Aorta (tissue), 5 donors: ENCODE measurements at places on chromosomes 2 and 18. TPM values are rescaled to one million over a fixed set of nuclear protein-coding genes. Genes with fewer than 3 reads are reported as not detected.

The ZNG1B gene
- total RNA-seq: 35.3 TPM

The PLB1 gene
- 16.3 TPM for total RNA-seq

The UGT1A10 gene
- total RNA-seq: not detected

The RAMP1 gene
- total RNA-seq: 230 TPM

The TMEM200C gene
- total RNA-seq: 0.06 TPM

The LBX2 gene
- total RNA-seq: 0.87 TPM

The DUSP19 gene
- total RNA-seq: 8.1 TPM

The DLGAP1 gene
- total RNA-seq: 6.2 TPM

The FEV gene
- total RNA-seq: not detected

The PAX8 gene
- 0.45 TPM for total RNA-seq

The CRYGD gene
- not detected for total RNA-seq

The DYNC2LI1 gene
- 8.8 TPM for total RNA-seq

The ANKMY1 gene
- 10.4 TPM for total RNA-seq

The TUBB8B gene
- not detected for total RNA-seq

The CXCR4 gene
- 23.7 TPM for total RNA-seq

The FAM210A gene
- 12.2 TPM for total RNA-seq

The EMILIN1 gene
- 200 TPM for total RNA-seq

DNA sequence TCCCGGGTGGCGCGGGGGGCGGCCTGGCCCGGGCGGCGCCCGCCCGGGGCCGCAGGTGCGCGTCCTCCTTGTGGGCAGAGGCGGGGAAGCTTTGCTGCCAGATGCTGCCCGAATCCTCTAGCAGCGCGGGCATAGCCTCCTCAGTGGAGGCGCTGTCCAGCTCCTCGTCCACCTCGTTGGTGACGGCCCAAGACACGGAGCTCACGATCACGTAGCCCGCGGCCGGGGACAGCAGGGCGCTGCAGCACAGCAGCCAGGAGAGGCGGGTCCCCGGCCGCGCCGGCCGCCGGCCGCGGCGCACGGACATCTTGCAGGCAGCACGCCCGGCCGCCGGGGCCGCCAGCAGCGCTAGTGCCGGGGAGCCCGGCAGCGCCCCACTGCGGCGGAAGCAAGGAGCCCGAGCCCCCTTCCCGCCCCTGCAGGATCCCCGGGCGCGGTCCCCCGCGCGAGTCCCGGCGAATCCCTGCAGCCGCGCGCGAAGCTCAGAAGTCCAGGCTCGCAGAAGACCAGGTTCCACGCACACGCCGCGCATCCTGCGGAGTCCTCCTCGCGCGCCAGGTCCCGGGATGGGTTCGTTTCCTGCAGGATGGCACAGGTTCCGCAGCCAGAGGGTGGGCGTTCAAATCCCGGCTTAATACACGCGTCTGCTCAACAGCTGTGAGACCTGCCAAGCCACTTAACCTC is at the start of gene CREG2:
Gene CREG2 (minus strand): TSS at position 353 of the 684 bp plus-strand sequence. CDS start 46 bp downstream, at position 307.
- DNase-seq: peak; percentile 85

- DNase-seq: no peak
These were observed 147.1 kb downstream of the CCBE1 start for GRCh38 chr18:59550174-59550516.

- no peak for DNase-seq
These were observed 1228.7 kb upstream of the DDX18 start for GRCh38 chr2:116585669-116586327.

- no peak for DNase-seq
These were observed 23.8 kb upstream of the SLC20A1 start for GRCh38 chr2:112621790-112622527.

GRCh38 chr2:86189782-86190416 is 5.4 kb downstream of the IMMT start:
- no peak for DNase-seq

DNA sequence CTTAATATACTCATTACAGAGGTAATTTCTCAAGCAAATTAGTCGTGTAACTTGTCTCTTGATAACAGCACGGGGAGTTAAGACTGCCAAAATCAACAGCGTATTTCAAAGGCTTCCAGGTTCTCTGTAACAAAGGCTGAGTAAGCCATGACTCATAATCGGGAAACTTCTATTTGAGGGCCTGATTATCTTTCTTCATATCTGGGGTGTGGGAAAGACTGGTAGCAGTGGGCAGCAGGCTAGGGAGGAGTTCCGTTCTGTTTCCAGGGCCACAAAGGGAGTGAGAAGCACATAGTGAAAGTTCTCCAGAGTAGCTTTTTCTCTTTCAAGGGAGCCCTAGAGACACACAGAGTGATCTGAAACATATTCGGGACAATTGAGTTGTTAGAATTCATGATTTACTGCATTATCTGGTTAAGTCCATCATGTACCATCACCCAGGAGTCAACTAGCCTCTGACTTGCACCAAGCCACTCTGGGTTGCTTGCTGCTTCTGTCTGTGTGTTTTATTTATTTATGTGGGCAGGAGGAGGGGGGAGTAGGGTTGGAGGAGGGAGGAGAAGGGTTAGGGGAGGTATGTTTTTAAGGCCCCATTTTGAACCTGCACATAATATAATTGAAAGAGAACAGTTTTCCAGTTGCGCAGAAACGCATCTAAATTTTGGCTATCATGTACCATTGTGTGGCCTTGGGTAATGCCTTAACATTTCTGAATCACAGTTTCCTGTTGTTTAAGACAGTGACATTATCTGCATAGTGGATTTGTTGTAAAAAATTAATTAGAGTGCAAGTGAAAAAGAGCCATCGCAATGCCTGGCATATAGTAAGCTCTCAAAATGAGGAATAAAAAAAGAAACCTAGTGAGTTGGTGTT is 80.5 kb upstream of the ITPRID2 start:
- no peak for DNase-seq

DNA sequence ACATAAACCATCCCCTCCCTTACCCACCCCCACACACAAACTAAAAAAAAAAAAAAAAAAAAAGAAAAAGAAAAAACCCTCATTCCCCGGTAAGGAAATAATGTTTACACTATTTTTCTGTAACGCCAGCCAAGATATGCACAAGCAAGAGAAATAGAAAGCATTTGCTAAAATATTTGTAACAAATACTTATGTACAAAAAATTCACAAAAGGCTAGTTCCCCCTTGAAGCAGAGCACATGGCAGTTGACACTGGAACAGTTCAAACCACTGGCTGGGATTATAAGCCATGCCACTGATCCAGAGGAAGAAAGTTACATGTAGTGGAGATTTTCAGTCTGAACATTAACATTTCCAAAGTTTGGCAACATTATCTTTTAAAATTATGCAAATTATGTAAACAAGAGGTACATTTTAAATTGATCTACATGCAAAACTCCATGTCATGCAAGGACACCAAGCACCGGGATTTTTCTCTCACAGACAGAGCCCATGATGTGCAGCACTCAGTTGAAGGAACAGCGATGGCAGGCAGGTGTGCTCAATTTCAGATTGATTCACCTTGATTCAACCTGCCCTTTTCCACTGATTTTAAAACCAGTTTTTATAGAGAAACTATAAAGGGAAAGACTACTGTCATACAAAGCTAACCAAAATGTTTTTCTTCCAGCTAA is 21.4 kb downstream of the PNO1 start:
- DNase-seq: no peak

DNA sequence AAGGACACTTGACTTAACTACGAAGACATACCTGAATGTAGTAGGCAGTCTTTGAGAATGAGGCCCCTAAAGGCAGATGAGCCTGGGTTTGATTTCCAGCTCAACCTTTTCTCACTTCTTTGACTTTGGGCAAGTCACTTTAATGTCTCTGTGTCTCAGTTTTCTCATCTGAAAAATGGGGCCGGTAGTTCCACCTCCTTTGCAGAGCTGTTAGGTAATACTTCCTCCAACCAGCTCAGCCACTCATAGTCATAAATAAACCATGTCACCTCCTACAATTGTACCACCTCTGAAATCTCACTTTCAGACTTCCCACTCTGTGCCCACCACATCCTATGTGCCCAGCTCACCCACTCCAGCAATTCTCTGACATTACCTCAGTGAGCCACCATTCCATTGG is 10.4 kb downstream of the ARHGAP25 start:
- DNase-seq: no peak

DNA sequence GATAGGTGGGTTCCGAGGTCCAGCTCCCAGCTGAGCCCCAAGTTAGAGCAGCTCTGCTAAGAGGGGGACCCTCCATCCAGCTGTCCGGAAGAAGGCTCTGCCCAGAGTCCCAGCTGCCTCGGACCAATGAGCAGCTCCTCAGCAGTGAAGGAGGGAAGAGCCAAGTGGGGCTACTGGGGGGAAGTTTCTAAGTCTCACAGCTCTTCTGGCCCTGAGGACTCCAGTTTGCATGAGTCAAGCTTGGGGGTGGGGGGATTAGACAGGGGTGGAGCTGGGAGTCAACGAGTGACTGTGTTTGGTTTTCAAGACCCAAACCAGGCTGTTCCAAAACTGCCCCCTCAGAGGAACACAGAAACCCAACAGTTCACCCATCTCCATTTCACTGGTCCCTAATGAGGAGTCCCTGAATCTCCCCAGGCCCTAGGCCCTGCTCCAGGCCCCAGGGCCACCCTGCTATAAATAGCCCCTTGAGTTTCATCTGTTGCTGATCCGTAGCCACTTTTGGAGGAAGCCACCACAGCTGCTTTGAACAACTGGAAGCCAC is 100.9 kb downstream of the TNS1 start:
- DNase-seq: no peak

- DNase-seq: no peak
These were observed 23.6 kb downstream of the MALT1 start for GRCh38 chr18:58694720-58695468.

DNA sequence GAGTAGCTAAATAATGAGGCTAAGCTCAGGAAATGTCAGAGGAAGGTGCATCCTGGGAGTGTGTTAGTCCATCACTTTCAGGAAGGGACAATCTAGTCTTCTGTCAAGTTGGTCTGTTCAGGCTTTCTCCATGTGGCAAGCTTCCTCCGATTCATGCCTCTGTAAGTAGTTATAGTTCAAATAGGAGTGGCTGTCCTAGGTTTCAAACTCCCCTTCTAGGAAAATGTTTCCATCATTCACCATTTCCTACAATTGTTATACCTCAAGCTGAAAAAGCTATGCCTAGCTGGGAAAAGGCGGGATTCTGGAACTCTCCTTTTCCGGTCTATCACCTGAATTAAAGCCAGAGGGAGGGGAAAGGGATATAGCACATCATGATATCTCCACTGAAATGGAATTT is 287.7 kb upstream of the ZSWIM2 start:
- no peak for DNase-seq

GRCh38 chr2:151306621-151307020 is 17.2 kb upstream of the NMI start:
- no peak for DNase-seq

GRCh38 chr2:189681903-189682302 is 7.4 kb downstream of the ANKAR start:
- no peak for DNase-seq

DNA sequence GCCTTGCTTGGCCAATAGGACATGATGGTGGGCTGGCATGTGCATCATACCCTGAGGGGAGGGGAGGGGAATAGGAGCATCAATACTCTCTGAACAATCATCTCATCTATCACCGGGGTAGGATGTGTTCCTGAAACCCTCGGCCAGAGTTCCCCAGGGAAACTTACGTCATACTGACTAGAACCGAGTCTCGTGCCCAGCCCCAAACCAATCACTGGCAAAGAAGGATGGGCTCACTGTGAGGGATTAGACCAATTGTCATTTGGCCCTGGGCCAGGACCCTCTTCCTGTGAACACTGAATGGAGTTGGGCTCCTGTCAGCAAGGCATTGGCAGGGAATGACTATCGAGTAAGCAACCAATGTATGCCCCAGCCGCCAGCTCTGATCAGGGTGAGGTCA is 261.5 kb downstream of the MYCN start:
- DNase-seq: no peak

- no peak for DNase-seq
These were observed 11.3 kb downstream of the OSR1 start for GRCh38 chr2:19346983-19347618.

DNA sequence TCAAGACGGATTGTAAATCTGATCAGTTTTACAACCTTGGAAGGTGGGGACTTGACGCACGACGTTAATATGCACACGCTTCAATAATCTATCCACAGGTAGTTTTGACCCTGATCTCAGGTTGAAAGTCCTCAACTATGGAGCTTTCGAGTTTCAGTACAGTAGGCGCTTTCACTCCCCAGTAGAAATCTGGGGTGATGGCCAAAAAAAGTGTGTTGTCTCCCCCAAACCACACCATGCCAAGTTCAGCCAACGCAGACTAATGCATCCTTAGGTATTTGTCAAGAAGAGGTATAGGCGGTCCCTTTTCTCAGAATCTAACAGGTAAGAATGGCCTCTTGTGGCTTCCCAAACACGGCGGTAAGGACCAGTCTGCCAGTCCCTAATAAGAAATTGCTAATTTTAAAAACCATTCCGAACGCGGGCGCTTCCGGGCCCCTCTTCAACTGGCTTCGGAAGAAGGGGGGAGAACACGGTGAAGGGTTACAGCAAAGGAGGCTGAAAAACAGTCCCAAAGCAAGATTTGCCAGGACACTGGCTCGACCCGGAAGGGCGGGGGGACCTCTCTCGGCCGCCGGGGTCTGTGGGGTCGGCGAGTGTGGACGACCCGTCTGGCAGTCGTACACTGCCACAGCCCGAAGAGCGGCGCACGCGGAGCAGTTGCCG is 659 bp downstream of the FAM210A start:
- no peak for DNase-seq

DNA sequence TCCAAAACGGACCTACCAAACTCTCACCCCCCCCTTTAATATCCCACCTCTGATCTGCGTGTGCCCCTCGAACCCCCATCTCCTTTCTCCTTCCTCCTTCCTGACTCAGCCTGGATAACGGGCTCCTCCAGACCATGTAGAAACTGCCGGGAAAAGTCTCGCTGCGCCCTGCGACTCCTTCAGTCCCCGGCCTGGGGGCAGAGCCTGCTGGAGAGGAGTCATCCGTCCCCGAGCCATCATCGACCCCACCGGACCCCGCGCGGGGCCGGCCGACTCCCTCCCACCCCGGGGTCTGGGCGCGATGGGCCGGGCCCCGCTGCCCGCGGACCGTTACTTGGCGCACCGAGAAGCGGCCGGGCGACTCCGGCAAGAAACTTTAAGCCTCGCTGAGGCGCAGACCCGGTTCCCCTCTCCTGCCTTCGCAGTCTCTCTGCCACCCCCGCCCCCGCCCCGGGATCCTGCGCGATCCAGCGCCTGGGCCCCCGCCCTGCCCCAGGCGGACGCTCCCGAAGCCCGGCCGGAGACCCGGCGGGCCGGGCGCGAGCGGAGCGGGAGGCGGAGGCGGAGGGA is 3.4 kb downstream of the ZEB2 start:
- DNase-seq: peak; percentile 82

GRCh38 chr2:212032032-212032431 is 506.6 kb downstream of the ERBB4 start:
- no peak for DNase-seq

GRCh38 chr2:199663157-199663556 is 187.8 kb downstream of the FTCDNL1 start:
- no peak for DNase-seq

GRCh38 chr2:95074663-95075439 is 46.8 kb downstream of the MRPS5 start:
- DNase-seq: peak; percentile 55

DNA sequence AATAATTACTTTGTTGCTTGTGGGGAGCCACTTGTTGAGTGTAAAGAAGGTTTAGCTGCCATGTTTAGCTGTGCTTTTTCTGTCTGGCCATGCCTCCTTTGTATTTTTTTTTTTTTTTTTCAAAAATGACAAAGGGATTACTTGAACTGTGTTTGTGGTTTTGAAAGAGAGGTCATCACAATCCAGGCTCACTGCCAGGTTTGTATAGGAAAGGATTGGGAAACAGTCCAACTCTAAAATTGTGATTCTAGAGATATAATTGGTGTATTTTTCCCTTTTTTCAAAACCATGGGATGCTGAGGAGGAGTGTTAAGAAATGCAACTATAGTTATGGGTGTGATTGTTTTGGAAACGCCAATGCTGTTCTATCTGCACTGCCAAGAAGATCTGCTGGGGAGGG is 4.3 kb downstream of the ITPRIPL1 start:
- DNase-seq: no peak
